PC-3 (cell line): ENCODE measurements at places on chromosomes 5 and 9. TPM values are rescaled to one million over a fixed set of nuclear protein-coding genes. Genes with fewer than 3 reads are reported as not detected.

TMEM171 gene
- total RNA-seq, result 1.8 and 2.4 TPM in 2 replicates

FOXI1 gene
- total RNA-seq, result not detected in 2 replicates

GRCh38 chr9:2816476-2817141 lies 27.3 kb downstream of the PUM3 start:
- no peak for DNase-seq

DNA sequence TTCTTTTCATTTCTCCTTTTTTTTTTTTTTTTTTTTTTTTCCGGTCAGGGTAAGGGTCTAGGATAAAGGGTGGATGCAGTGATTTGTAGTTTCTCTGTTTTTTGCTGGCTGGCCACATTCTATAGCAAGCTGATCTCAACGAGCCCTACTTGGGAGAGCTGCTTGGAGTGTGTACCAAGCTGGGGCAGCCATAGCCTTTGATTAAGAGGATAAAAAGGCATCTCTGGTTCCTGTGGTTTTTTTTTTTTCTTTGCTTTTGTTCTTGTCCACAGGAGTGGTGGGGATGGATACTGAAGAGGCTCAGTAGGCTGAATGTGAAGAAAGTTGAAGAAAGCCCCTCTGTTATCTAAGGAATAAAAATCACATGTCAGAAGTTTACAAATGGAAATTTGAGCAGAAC lies 955.3 kb upstream of the WWC1 start:
- no peak for DNase-seq

GRCh38 chr9:131817627-131818026 lies 77.8 kb upstream of the RAPGEF1 start:
- DNase-seq, result no peak
